ENCODE measurements at places on chromosomes 13 and 19. TPM values are rescaled to one million over a fixed set of nuclear protein-coding genes. Genes with fewer than 3 reads are reported as not detected.

- DNase-seq = no peak
- no peaks in the 10 kb centered on the region for H3K4me1 ChIP-seq
- no peaks in the 10 kb centered on the region for H3K27me3 ChIP-seq
- no peak overlapping the region for H3K27ac ChIP-seq
- no peaks in the 10 kb centered on the region for H3K36me3 ChIP-seq
- H3K4me3 ChIP-seq = no peak overlapping the region
These were observed 66.5 kb downstream of the CCDC70 start for GRCh38 chr13:51928231-51928630.

DNA sequence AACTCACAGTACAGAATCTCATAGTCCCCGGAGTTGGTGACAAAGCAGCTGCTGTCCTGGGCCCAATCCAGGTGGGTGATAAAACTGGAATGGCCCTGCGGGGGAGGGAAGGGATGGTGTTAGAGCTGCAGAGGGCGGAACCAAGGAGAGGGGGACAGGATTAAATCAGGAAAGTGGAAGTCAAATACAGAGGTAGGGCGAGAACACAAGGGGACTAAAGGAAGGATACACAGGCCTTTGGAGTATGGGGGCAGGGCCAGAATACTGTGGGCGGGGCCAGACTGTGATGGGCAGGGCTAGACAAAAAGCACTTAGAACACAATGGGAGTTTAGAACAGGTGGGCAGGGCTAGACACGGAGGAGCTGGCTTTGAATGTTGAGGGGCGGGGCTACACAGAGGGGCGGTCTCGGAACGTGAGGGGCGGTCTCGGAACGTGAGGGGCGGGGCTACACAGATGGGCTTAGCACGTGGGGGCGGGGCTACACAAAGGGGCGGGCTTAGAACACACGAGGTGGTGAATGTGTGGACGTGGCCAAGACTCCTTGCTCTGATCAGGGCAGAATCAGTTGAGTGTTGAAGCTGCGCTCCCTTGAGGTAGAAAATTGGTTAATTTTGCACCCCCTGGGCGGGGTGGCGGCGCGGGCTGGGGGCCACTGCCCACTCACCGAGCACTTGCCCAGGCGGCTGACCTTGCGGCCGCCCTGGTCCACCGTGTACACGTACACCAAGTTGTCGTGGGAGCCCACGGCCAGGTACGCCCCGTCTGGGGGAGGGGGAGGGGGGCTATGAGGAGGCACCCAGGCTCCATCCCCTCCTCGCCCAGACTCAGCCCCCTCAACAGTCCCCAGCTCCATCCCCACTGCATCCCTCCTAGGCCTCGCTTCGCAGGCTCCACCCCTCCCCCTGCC lies 14.0 kb upstream of the GPR4 start:
- peak; percentile 64 for DNase-seq
- no peak overlapping the region for H3K4me3 ChIP-seq
- peak overlapping the region; percentile 51 for H3K27ac ChIP-seq
- H3K27me3 ChIP-seq = no peaks in the 10 kb centered on the region

- DNase-seq = no peak
- no peak overlapping the region for H3K27ac ChIP-seq
- no peaks in the 10 kb centered on the region for H3K27me3 ChIP-seq
- H3K4me3 ChIP-seq = no peak overlapping the region
- no peaks in the 10 kb centered on the region for H3K36me3 ChIP-seq
These were observed 12.8 kb upstream of the SELENOW start for GRCh38 chr19:47765523-47766358.

GRCh38 chr19:29524201-29524911 lies 1.4 kb upstream of the VSTM2B start:
- H3K27ac ChIP-seq = no peak overlapping the region
- no peak overlapping the region for H3K4me3 ChIP-seq
- no peaks in the 10 kb centered on the region for H3K4me1 ChIP-seq
- no peak for DNase-seq
- H3K36me3 ChIP-seq = no peaks in the 10 kb centered on the region
- peaks cover 28% of the 10 kb centered on the region for H3K27me3 ChIP-seq

DNA sequence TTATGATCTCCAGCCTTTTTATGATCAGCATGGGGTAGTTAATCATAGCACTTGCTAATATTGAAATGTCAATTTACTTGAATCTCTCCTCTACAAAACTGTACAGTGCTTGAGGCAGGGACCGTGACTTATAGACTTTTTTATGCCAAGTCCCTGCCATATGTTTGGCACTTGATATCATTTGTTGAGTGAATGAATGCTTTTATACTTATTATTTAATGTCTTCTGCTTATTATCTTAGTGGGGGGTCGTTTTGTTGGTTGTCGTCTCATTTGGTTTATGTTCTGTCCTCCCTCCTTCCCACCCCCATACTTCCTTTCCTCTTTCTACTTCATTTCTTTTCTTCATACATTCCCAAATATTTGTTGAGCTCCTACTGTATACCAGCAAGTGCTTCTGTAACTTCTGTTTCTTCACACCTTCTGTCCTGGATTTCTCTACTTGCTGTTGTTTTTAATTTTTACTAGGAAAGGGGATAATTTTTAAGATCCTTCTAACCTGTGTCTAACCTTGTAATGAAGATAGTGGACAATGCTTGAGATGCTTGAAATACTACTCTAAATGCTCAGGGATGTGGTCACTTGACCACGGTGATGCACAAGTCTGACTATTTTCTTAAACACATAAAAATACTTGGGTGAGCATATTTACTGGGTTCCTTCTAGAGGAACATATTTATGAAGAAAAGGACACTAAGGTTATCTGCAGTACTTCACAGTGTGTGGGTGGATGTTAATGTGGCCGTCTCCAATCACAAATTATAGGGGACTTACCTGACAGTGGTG lies 223.8 kb downstream of the TDRD3 start:
- no peak for DNase-seq
- no peaks in the 10 kb centered on the region for H3K27me3 ChIP-seq
- H3K27ac ChIP-seq = no peak overlapping the region
- H3K4me1 ChIP-seq = no peaks in the 10 kb centered on the region
- H3K36me3 ChIP-seq = no peaks in the 10 kb centered on the region

- H3K27ac ChIP-seq = peak overlapping the region; percentile 45
- H3K36me3 ChIP-seq = peaks cover 53% of the 10 kb centered on the region
- DNase-seq = no peak
- H3K27me3 ChIP-seq = no peaks in the 10 kb centered on the region
- H3K4me3 ChIP-seq = no peak overlapping the region
- H3K4me1 ChIP-seq = no peaks in the 10 kb centered on the region
These were observed 15.3 kb downstream of the NACC1 start for GRCh38 chr19:13133241-13133870.

DNA sequence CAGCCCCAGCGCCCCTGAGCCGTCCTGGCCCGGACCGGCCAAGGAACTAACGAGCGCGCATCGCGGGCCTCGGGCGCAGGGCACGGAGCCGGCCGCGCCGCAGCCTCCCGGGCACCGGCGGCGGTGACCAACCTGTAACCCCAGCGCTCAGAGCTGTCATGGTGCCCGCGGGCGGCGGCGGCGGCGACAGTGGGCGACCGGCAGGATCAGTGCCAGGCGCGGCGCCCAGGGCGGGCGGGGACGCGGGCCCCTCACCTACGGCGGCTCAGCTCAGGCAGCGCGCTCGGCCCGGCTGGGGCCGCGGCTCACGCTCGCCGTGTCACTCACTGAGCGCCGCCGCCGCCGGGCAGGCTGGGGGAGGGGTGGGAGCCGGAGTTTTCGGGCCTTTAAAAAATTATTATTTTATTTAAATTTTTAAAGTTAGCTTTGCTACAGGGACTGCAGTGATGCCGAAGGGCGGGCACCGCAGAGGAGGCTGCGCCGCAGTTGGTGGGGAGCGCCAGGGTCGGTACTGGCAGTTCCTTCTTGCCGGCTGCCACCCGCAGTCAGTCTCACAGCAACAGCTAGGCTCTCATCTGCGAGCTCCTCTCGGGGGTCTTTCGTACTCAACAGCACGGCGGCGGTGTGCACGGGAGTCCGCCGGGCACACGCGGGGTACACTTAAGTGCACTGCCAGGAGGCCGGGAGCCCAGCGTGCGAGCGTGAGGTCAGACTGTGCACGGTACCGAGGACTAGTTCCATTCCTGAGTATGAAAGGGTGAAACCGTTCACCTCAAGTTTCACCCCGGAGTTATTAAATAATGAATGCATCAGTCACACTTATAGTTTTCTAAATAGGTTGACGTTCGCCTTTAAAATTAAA lies at the start of gene NALCN:
NALCN (minus strand) TSS at position 328 of the 862 bp plus-strand sequence. CDS start 17,382 bp downstream, outside the sequence.
- DNase-seq = no peak
- H3K27me3 ChIP-seq = peaks cover 32% of the 10 kb centered on the region
- no peaks in the 10 kb centered on the region for H3K4me1 ChIP-seq
- no peak within 1 kb of the TSS for H3K4me3 ChIP-seq
- H3K27ac ChIP-seq = no peak within 1 kb of the TSS

DNA sequence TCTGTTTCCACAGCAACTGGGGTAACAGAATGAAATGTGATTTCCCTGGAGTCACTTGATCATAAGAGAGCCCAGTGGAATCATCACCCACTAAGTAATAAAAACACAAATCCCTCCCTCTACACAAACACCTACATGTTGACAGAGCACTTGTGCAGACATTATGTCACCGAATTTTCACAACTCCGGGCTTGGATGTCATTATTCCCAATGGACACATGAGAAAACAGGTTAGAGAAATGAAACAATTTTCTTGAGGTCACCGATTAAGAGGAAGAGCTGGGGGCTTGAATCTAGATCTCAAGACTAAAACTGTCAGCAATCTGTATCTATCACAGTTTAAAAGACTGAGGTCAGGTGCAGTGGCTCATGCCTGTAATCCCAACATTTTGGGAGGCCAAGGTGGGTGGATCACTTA lies 3.1 kb downstream of the XRCC1 start:
- H3K36me3 ChIP-seq = peaks cover 17% of the 10 kb centered on the region
- H3K27ac ChIP-seq = no peak overlapping the region
- no peak overlapping the region for H3K4me3 ChIP-seq
- no peak for DNase-seq

GRCh38 chr13:22789027-22789593 lies 391.7 kb upstream of the SGCG start:
- no peaks in the 10 kb centered on the region for H3K4me1 ChIP-seq
- H3K36me3 ChIP-seq = no peaks in the 10 kb centered on the region
- no peak for DNase-seq
- no peak overlapping the region for H3K27ac ChIP-seq
- no peak overlapping the region for H3K4me3 ChIP-seq

The PODNL1 gene
- polyA plus RNA-seq = 1.3 TPM

The SIGLECL1 gene
- not detected for polyA plus RNA-seq

The RDH8 gene
- polyA plus RNA-seq = not detected
